ENCODE measurements at places on chromosomes 1 and 21.

- DNase-seq: no peak
- H3K36me3 ChIP-seq: no peaks in the 10 kb centered on the region
- H3K4me3 ChIP-seq: no peak overlapping the region
- H3K27me3 ChIP-seq: no peaks in the 10 kb centered on the region
- peak overlapping the region; percentile 87 for H3K27ac ChIP-seq
Observed at GRCh38 chr1:30188999-30189398, 534.4 kb downstream of the MATN1 start.

GRCh38 chr1:48052923-48053291 is 55.7 kb upstream of the TRABD2B start:
- no peak for DNase-seq
- no peaks in the 10 kb centered on the region for H3K4me1 ChIP-seq
- H3K36me3 ChIP-seq: peaks cover 2% of the 10 kb centered on the region
- peaks cover 46% of the 10 kb centered on the region for H3K27me3 ChIP-seq
- no peak overlapping the region for H3K27ac ChIP-seq
- H3K4me3 ChIP-seq: no peak overlapping the region

GRCh38 chr1:65308781-65309303 is 501 bp upstream of the DNAJC6 start:
- peaks cover 2% of the 10 kb centered on the region for H3K4me1 ChIP-seq
- no peaks in the 10 kb centered on the region for H3K36me3 ChIP-seq
- H3K4me3 ChIP-seq: peak overlapping the region; percentile 25
- H3K27ac ChIP-seq: no peak overlapping the region
- H3K27me3 ChIP-seq: peaks cover 43% of the 10 kb centered on the region
- DNase-seq: no peak

- peak overlapping the region; percentile 75 for H3K4me3 ChIP-seq
- H3K36me3 ChIP-seq: peaks cover 2% of the 10 kb centered on the region
- H3K27ac ChIP-seq: peak overlapping the region; percentile 98
- H3K27me3 ChIP-seq: no peaks in the 10 kb centered on the region
- no peak for DNase-seq
- peaks cover 41% of the 10 kb centered on the region for H3K4me1 ChIP-seq
Observed at GRCh38 chr1:25798666-25799351, 1.2 kb upstream of the SELENON start.

DNA sequence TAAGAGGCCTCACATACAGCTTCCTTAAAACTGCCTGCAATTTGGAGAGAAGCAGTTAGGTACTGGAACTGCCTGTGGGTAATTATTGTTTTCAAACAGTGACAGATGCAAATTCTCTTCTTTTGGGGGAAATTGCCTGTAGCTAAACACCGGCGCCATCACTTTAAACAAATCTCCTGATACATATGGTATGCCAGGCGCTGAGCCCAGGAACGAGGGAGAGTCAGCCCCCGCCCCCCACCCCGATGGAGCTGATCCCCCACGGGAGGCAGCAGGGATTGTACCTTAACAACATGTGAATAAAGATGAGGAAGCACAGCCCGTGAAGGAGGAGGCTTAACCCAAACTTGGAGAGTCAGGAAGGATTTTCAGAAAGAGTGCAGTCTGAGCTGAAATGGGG is 7.1 kb downstream of the TMEM51 start:
- peak overlapping the region; percentile 19 for H3K27ac ChIP-seq
- H3K4me1 ChIP-seq: peaks cover 12% of the 10 kb centered on the region
- H3K36me3 ChIP-seq: peaks cover 3% of the 10 kb centered on the region
- H3K4me3 ChIP-seq: no peak overlapping the region

DNA sequence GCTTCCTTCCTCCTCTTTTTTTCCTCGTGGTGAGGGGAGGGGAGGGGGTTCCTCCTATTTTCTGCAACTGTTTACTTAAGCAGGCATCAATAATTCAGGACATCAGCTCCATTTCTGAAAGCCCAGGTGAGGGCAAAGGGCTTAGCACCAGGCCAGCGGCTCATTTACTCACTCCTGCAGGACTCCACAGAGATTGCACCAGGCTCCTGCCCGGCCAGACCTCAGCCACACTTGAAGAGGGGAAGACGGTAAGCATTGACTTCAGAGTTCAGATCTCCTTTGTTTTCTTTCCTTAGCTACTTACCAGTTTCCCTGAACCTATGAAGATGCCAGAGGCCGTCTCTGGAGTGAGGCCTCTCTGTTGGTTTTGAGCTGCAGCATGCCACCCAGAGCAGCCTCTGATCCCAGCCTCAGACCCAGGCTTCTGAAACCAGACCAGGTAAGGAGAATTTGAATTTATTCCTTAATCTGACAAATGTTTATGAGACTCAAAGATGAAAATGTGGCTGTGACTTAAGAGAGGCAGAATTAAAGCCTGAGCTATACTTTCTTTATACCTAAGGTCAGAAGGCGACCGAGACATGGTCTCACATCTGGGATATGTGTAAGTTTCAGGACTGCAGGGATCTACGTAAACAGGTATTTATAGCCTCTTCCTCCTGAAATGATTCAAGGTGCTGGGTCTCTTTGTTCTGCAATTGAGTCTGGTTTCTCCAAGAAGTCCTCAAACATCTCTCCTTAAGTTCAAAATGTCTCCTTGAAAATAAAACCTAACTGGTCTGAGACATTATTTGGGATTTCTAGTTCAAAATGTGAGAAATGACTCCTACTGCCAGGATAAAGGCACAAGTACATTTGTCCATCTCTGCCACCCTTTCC is 272.5 kb upstream of the RUNX1 start:
- H3K4me1 ChIP-seq: no peaks in the 10 kb centered on the region
- no peak for DNase-seq
- H3K27ac ChIP-seq: no peak overlapping the region
- H3K4me3 ChIP-seq: no peak overlapping the region
- peaks cover 2% of the 10 kb centered on the region for H3K36me3 ChIP-seq

- peaks cover 8% of the 10 kb centered on the region for H3K36me3 ChIP-seq
- H3K4me1 ChIP-seq: peaks cover 35% of the 10 kb centered on the region
- H3K4me3 ChIP-seq: no peak overlapping the region
Observed at GRCh38 chr21:42248241-42248640, 29.3 kb downstream of the ABCG1 start.

DNA sequence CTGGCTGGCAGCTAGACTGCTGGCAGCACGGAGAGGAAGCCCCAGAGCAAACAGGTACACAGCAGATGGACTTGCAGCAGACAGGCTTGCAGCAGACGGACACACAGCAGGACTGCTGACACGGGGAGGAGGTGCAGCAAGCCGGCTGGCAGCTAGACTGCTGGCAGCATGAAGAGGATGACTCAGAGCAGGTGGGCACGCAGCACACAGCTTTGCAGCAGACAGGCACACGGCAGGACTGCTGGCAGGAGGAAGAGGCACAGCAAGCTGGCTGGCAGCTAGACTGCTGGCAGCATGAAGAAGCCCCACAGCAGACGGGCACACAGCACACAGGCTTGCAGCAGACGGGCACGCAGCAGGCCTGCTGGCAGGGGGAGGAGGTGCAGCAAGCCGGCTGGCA is 498 bp downstream of the KRTAP10-2 start:
- peaks cover 5% of the 10 kb centered on the region for H3K36me3 ChIP-seq
- peaks cover 11% of the 10 kb centered on the region for H3K4me1 ChIP-seq
- no peaks in the 10 kb centered on the region for H3K27me3 ChIP-seq
- no peak overlapping the region for H3K4me3 ChIP-seq
- H3K27ac ChIP-seq: no peak overlapping the region

GRCh38 chr1:219587801-219588561 is 24.9 kb downstream of the ZC3H11B start:
- no peaks in the 10 kb centered on the region for H3K27me3 ChIP-seq
- no peaks in the 10 kb centered on the region for H3K4me1 ChIP-seq
- H3K4me3 ChIP-seq: no peak overlapping the region
- no peak for DNase-seq
- no peak overlapping the region for H3K27ac ChIP-seq

DNA sequence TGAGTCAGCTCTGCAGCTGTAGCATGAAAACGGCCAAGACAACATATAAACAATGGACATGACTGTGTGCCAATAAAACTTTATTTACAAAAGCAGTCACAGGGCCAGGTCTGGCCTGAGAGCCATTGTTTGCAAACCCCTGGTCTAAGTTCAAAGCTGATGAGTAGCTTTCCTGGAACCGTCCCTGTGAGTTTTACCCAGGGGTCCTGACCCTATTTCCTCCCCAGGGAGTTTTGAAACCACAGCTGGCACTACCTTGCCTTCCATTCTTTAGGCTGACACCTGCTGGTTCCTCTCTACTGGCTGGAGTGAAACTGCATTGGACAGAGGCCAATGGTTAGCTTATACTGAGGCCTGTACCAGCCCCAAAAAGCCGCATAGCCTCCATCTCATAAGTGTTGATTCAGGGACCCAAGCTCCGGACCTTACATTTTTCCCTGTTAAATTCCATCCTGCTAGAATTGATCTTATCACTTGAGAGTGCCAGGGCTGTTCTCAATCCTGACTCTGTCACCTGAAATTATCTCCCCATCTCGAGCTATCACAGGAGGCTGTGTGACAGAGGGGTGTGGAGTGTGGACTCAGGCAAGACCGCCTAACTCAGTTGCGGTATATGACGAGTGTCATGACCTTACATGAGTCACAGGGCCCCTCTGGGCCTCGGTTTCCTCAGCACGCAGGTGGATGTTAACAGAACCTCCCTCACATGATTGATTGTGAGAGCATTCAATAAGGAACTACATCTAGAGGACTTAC is 343.6 kb downstream of the NPHP4 start:
- no peak overlapping the region for H3K4me3 ChIP-seq
- no peak overlapping the region for H3K27ac ChIP-seq
- H3K36me3 ChIP-seq: peaks cover 3% of the 10 kb centered on the region
- peaks cover 3% of the 10 kb centered on the region for H3K4me1 ChIP-seq

DNA sequence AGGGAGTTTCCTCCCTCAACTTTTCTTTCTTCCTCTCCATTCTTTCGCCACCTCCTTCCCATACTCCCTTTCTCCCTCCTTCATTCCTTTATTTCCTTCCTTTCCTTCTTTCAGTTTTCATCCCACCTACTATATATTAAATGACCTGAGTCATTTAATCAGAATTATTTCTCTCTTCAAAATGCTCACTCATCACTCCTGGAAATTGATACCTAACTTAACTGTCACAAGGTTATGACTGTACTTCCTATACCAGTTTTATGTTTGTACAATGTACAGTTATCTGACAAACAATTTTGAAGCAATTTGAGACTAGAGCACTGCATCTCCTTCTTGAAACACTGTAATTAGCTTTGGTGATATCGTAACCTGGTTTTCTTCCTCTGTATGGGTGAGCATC is 41.4 kb downstream of the NEXN start:
- peaks cover 3% of the 10 kb centered on the region for H3K36me3 ChIP-seq
- H3K27me3 ChIP-seq: no peaks in the 10 kb centered on the region
- H3K27ac ChIP-seq: peak overlapping the region; percentile 0
- peaks cover 7% of the 10 kb centered on the region for H3K4me1 ChIP-seq

GRCh38 chr21:35189077-35189863 is 140.2 kb upstream of the RUNX1 start:
- no peak for DNase-seq
- no peak overlapping the region for H3K4me3 ChIP-seq
- H3K27me3 ChIP-seq: no peaks in the 10 kb centered on the region
- no peak overlapping the region for H3K27ac ChIP-seq
- H3K4me1 ChIP-seq: no peaks in the 10 kb centered on the region
